Nephron progenitor cell (in vitro differentiated cells): ENCODE measurements at places on chromosomes 13 and 19.

DNA sequence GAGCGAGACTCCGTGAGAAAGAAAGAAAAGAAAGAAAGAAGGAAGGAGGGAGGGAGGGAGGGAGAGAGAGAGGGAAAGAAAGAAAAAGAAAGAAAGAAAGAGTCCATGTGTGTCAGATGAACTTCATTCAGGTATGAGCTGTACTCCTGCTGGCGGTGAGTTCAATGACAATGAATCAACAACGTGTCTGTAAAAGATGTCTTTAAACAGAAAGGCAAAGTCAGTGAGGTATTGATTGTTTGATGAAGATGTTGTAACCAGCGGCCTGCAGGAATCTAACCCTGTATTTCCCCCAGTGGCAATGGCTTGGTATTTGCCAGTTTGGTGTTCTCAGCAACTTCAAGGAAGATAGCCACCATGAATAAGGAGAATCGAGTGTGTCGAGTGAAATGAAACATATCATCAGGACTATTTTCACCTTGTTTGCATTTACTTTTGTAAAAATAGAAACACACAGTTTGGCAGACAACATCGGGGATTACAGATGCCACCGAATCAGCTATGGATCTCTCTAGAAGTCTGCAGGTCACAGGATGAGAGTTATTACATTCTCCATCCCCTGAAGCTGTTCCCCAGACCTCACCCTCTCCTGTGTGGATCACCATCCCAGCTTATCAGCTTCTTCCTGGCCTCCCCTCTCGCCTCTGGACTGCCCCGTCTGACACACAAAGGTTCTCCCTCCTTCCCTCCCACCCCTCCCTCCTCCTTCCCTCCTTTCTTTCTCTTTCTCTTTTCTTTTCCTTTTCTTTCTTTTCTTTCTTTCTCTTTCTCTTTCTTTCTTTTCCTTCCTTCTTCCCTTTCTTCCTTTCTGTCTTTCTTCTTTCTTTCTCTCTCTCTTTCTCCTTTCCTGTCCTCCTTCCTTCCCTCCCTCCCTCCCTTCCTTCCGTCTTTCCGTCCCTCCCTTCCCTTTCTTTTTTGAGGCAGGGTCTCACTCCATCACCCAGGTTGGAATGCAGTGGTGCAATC, 8.2 kb upstream of the SBK3 start:
- no peak for DNase-seq

DNA sequence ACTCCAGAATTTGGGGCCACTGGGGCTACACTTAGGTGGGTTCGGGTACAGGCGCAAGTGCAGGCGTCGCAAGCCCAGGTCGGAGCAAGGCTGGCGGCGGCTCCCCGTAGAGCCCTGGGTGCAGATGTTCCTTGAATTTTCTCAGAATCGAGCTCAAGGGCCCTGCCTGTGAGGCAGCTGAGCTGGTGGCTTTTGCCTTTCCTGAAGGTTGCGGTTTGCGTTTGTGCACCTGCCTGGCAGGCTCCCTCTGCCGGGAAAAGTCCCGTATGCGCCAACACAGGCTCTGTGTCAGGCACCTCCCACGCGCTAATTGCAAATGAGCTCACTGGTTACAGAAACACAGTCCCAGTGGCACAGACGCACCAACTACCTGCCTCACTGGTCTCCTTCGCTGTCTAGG, 5.9 kb downstream of the DOHH start:
- DNase-seq: no peak

DNA sequence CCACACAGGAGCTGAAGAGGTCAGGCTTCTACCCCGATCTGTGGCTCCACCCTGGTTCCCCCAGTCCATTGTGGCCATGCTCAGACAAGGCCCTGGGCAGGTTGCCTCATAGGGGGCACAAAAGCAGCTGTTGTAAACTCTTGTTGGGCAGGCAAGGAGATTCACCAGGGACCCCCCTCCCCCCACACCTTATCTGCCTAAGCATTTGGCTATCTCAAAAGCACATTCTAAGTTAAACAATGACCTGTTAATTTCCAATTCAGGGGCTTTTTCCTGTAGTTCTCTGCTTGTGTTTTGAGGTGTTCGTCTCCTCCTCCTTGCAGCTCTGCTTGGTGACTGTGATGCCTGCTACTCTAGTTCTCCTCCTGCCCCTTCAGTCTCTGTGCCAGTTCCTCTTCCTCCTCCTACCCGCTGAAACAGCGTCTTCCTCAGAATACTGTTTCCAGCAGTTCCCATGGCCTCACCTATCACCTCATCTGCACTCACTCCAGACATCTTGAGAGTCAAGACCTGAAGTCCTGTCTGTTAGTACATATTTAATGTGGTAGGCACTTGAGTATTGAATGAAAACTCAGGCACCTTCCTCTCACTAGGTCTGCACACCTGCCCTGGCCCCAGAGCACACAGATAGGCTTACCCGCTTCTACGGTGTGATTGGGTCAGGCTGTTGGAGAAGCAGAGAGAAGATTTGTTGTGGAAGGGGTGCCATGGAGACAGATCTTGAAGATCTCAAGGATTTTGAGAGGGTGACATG, 31.7 kb downstream of the SPATA13 start:
- no peak for DNase-seq

DNA sequence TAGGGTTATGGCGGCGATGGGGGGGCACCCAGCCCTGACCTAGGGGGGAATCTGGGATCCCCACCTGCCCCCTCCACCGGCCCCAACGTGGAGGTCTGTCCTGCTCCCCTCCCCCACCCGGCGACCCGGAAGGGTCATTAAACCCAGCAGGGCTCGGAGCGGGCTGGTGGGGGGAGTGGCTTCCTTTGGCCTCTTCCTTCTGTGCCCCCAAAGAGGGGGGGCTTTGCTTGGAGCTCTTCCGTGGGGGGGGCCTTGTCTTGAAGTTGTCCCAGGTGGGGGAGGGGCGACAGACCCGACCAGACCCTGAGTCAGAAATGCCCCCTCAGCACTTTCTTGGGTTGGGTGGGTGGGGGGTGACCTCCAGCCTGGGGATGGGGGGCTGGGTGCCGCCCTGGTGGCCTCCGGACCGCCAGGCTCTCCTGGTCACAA, 1.5 kb downstream of the ARID3A start:
- peak; percentile 75 for DNase-seq
